Nephron progenitor cell (in vitro differentiated cells): ENCODE measurements at places on chromosomes 4 and X.
A peak's percentile ranks its signal among the peaks of the same experiment; 100 is the strongest.

DNA sequence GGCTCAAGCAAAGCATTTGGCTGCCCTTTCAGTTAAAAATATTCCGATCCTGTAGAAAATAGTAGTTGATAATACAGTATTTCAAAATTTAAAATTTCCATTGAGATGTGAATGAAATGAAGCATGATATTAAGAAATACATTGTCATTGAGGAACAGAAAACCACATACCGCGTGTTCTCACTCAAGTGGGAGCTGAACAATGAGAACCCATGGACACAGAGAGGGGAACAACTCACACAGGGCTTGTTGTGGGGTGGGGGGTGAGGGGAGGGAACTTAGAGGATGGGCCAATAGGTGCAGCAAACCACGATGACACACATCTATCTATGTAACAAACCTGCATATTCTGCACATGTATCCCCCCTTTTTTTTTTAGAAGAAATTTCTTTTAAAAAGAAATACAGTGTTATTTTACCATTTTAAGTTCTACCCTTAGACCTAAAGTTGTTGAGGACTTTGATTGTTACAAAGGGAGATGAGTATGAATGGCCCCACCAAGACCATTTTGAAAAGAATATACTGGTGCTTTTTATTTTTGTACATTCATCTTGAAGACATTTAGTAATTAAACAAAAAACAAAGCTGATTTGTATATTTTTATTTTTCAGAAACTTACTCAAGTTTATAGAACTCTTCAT, 52.0 kb upstream of the IL13RA1 start:
- peaks cover 28% of the 10 kb centered on the region for H3K36me3 ChIP-seq
- DNase-seq: no peak
- no peaks in the 10 kb centered on the region for H3K4me1 ChIP-seq

DNA sequence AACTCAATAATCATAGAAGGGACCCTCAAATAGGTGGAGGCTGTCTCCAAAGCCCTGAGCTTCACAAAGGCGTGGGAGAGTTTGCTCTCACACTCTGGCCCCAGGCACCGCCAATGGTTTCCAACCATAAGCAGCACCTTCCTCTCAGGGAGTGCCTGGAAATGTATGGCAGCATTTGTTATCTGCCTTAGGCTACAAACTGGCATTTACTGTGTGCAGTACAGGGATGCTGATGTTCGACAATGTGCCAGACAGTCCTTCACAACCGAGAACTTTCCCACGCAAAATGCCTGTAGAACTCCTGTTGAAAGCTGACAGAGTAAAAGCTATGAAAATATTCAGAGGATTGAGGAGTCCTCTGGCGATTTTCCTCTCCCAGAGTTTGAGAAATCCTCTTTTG, 55.7 kb upstream of the CDKN2AIP start:
- no peak overlapping the region for H3K4me3 ChIP-seq
- H3K27ac ChIP-seq: no peak overlapping the region
- peaks cover 8% of the 10 kb centered on the region for H3K27me3 ChIP-seq
- DNase-seq: no peak
- H3K4me1 ChIP-seq: peaks cover 29% of the 10 kb centered on the region

DNA sequence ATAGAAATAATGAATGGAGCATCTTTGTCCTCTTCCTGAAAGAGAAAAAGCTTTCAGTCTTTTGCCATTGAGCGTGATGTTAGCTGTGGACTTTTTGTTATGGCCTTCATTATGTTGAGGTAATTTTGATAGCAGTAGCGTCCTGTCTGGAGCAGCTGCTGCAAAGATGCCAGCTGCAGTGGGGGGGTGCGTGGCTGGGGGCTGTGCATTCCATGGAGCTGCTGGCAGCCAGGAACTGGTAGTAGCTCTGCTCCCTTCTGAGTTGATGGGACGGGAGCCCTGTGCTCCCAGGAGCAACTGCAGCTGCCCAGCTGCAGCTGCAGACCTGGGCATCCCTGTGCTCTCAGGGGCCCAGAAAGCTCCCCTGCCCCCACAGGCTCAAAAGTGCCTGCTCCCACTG, 50.4 kb downstream of the CCDC160 start:
- DNase-seq: no peak
- no peak overlapping the region for H3K4me3 ChIP-seq
- H3K36me3 ChIP-seq: no peaks in the 10 kb centered on the region
- H3K4me1 ChIP-seq: no peaks in the 10 kb centered on the region

GRCh38 chr4:51865717-51866116, 22.8 kb downstream of the DCUN1D4 start:
- no peaks in the 10 kb centered on the region for H3K4me1 ChIP-seq
- peaks cover 49% of the 10 kb centered on the region for H3K36me3 ChIP-seq
- no peak for DNase-seq
- H3K4me3 ChIP-seq: no peak overlapping the region

GRCh38 chrX:87236830-87237440, 280.7 kb upstream of the KLHL4 start:
- peaks cover 3% of the 10 kb centered on the region for H3K27me3 ChIP-seq
- no peaks in the 10 kb centered on the region for H3K4me1 ChIP-seq
- DNase-seq: no peak
- H3K4me3 ChIP-seq: no peak overlapping the region

DNA sequence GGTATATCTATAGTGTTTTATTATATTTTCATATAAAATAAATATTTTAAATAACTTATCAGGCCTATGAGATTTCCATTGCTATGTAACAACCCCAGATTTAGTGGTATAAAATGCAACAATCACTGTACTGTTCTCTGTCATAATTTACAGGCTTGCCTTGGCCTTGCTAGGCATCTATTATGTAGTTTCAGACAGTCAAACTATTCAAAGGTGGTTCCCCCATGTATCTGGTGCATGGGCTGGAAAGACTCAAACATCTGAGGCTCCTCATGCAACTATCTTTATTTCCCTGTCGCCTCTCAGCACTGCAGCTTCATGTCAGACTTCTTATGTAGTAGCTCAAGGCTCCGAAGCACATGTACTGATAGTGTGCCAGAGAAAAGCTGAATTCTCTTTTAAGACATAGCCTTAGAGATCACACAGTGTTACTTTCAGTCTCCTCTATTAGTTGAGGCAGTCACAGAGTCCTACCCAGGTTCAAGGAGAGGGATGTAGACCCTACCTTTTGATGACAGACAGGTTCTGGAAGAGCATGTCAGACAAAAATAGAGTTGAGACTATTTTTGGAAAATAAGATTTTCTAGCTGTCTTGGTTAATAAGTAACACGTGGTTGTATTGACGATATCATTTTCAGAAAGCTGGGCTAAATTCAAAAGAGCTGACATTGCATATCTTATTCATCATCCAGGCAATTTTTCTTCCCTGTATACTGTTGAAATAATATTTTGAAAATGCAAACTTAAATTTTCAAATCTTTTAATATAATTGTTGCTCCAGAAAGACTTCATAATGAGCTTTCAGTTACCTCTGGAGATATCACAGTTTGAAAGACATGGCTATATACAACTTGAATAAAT, 19.4 kb downstream of the MTTP start:
- H3K4me3 ChIP-seq: no peak overlapping the region
- no peaks in the 10 kb centered on the region for H3K36me3 ChIP-seq
- H3K27me3 ChIP-seq: peaks cover 5% of the 10 kb centered on the region
- DNase-seq: no peak
- no peak overlapping the region for H3K27ac ChIP-seq

GRCh38 chr4:159526172-159526571, 423.3 kb downstream of the RAPGEF2 start:
- DNase-seq: no peak
- peaks cover 5% of the 10 kb centered on the region for H3K36me3 ChIP-seq
- H3K27me3 ChIP-seq: peaks cover 3% of the 10 kb centered on the region
- H3K4me1 ChIP-seq: no peaks in the 10 kb centered on the region
- H3K27ac ChIP-seq: no peak overlapping the region

GRCh38 chr4:134126000-134126560, 75.5 kb downstream of the PABPC4L start:
- no peak overlapping the region for H3K27ac ChIP-seq
- DNase-seq: no peak
- H3K36me3 ChIP-seq: no peaks in the 10 kb centered on the region
- no peaks in the 10 kb centered on the region for H3K4me1 ChIP-seq
- H3K4me3 ChIP-seq: no peak overlapping the region

- no peaks in the 10 kb centered on the region for H3K4me1 ChIP-seq
- no peaks in the 10 kb centered on the region for H3K27me3 ChIP-seq
- H3K4me3 ChIP-seq: no peak overlapping the region
Measured at GRCh38 chr4:95869961-95870500, 30.1 kb downstream of the PDHA2 start.

GRCh38 chrX:1906028-1906427, 291.2 kb downstream of the ASMT start:
- H3K36me3 ChIP-seq: no peaks in the 10 kb centered on the region
- no peak for DNase-seq
- no peak overlapping the region for H3K27ac ChIP-seq
- no peaks in the 10 kb centered on the region for H3K4me1 ChIP-seq

DNA sequence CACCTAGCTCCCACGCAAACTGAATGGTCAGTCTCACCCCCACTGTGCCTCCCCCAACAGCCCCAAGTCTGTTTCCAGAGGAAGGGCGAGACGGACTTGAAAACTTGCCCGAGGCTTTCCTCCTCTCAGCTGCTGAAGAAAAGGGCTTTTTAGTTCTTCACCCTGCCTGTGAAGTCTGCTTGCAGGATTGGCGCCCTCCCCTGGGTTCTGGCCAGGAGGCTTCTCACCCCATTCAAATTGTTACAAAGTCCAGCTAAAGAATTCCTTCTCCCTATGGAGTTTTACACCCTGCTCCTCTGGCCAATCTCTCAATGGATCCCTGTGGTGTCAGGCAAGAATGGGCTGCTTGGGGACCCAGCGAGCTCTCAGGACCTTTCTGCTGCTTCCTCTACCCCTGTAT, 241.0 kb downstream of the AFF2 start:
- H3K4me1 ChIP-seq: peaks cover 4% of the 10 kb centered on the region
- H3K36me3 ChIP-seq: peaks cover 16% of the 10 kb centered on the region
- H3K27ac ChIP-seq: no peak overlapping the region
- peaks cover 3% of the 10 kb centered on the region for H3K27me3 ChIP-seq

DNA sequence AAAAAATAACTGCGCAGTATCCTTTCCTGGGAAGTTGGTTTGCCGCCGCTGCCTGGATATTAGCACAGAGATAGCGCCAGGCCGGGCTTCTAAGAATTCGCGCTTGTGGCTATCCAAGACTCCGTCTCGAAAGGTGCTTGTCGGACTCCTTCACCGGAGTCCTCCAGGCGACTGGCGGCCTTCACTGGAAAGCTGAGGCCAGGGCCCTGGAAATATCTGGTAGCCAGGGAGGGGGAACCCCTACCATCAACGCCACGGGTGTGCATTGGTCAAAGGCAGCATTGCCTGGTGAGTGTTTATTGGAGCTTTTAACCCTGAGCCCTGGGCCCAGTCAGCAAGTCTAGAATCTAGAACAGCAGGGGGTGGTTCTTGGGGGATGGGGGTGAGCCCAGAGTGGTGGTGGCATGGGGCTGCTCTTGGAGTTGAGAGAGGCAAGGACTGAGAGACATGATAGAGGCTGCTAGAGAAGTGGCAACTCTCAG, 577 bp upstream of the PIM2 start:
- DNase-seq: no peak
- H3K27me3 ChIP-seq: peaks cover 5% of the 10 kb centered on the region
- H3K36me3 ChIP-seq: peaks cover 6% of the 10 kb centered on the region
- H3K4me3 ChIP-seq: peak overlapping the region; percentile 91

DNA sequence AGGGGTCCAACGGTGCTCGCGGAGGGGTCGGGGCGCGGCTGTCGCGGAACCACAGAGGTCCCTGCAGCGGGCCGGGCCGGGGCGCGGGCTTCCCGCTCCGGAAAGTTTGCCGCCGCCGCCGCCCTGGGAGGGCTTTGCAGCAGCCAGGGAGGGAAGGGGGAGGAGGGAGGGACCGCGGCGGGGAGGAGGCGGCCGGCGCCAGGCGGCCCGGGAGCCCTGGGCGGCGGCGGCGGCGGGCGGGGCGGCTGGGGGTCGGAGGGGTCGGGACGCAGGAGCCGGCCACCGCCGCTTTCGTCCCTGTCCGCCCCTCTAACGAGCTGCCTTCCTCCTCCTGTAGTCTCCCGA, 375 bp downstream of the FGFR3 start:
- peaks cover 14% of the 10 kb centered on the region for H3K4me1 ChIP-seq
- peak; percentile 68 for DNase-seq
- no peak overlapping the region for H3K27ac ChIP-seq
- no peaks in the 10 kb centered on the region for H3K36me3 ChIP-seq
- H3K4me3 ChIP-seq: no peak overlapping the region

DNA sequence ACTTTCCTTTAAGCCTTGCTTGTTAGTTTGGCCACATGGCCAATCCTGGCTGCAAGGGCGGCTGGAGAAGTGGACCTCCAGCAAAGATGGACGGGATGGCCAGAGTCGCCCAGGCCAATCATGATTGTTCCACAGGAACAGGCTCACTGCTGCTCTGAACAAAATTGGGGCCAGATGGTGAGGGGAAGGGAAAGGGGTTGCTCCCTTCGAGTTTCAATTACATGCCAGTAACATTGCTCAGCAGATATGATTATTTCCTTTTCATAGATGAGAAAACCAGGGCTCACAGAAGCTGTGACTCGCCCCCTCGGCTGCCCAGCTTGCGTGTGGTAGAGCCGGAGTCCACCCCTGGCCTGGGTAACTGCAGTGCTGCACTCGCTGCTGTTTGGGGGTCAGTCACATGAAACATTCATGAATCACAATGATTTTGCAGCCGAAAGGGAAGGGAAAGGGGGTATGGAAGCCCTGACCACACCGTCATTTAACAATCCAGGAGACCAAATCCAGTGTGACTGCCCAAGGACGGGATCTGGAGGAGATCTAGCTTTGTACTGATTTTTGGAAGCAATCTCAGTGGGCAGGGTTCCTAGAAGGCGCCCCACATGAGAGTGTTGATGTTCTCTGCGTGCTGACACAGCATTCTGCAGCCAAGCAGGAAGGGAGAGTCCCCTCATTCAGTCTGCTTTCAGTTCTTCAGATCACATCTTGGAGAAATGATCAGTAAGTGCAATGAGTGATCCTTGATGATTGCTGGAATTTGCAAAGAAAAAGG, 77.3 kb upstream of the MSX1 start:
- peaks cover 41% of the 10 kb centered on the region for H3K4me1 ChIP-seq
- peaks cover 8% of the 10 kb centered on the region for H3K27me3 ChIP-seq
- H3K27ac ChIP-seq: no peak overlapping the region
- no peak for DNase-seq
